Skin of body (tissue), 3 donors: ENCODE measurements at places on chromosomes 2 and 18. TPM values are rescaled to one million over a fixed set of nuclear protein-coding genes. Genes with fewer than 3 reads are reported as not detected.

PPP4R1 gene
- 110 TPM for total RNA-seq

CAPN13 gene
- 0.30 TPM for total RNA-seq

PCARE gene
- total RNA-seq = 0.10 TPM

INHBB gene
- 7.1 TPM for total RNA-seq

DHRS9 gene
- total RNA-seq = 1.6 TPM

M1AP gene
- total RNA-seq = 0.99 TPM

ZNF516 gene
- 24.4 TPM for total RNA-seq

AP1S3 gene
- total RNA-seq = 4.0 TPM

SYT4 gene
- 0.39 TPM for total RNA-seq

HOXD13 gene
- not detected for total RNA-seq

EHBP1 gene
- total RNA-seq = 96.0 TPM

RUFY4 gene
- total RNA-seq = 0.10 TPM

KLHL14 gene
- 0.30 TPM for total RNA-seq

MAP2 gene
- 14.4 TPM for total RNA-seq

CYP27C1 gene
- 4.3 TPM for total RNA-seq

SPR gene
- 3.9 TPM for total RNA-seq

MARS2 gene
- total RNA-seq = 4.9 TPM

TGFA gene
- total RNA-seq = 21.8 TPM

METTL8 gene
- 16.0 TPM for total RNA-seq

ELOA2 gene
- not detected for total RNA-seq

GALNT13 gene
- 2.5 TPM for total RNA-seq

TNFRSF11A gene
- total RNA-seq = 3.0 TPM

CNTNAP5 gene
- total RNA-seq = 0.10 TPM

FHOD3 gene
- total RNA-seq = 32.0 TPM

HNMT gene
- 73.7 TPM for total RNA-seq

SERPINB4 gene
- 29.1 TPM for total RNA-seq

ALKAL2 gene
- total RNA-seq = 1.4 TPM

CNGA3 gene
- total RNA-seq = 0.10 TPM

TRIM54 gene
- 6.0 TPM for total RNA-seq

LAMA3 gene
- 60.6 TPM for total RNA-seq

ALPP gene
- not detected for total RNA-seq

ACOXL gene
- total RNA-seq = 0.30 TPM

PLB1 gene
- total RNA-seq = 7.2 TPM

C2orf92 gene
- total RNA-seq = 9.3 TPM

METTL4 gene
- 11.3 TPM for total RNA-seq

IGFBP2 gene
- total RNA-seq = 80.0 TPM

CFAP210 gene
- 0.30 TPM for total RNA-seq

HOXD9 gene
- total RNA-seq = 4.7 TPM

TBR1 gene
- 0.30 TPM for total RNA-seq

OTX1 gene
- total RNA-seq = 1.1 TPM

TXNDC2 gene
- not detected for total RNA-seq

SCN3A gene
- total RNA-seq = 1.2 TPM

NAT8 gene
- not detected for total RNA-seq

SCYGR4 gene
- 0.89 TPM for total RNA-seq

GTF2A1L gene
- total RNA-seq = 1.5 TPM

STARD6 gene
- total RNA-seq = not detected

KCNG2 gene
- total RNA-seq = 0.49 TPM
